ENCODE measurements at places on chromosomes 7 and 10.

GRCh38 chr7:54987772-54988171 is 31.0 kb upstream of the EGFR start:
- no peak for DNase-seq

GRCh38 chr10:89371079-89371478 is 6.8 kb upstream of the IFIT1B start:
- no peak for DNase-seq

DNA sequence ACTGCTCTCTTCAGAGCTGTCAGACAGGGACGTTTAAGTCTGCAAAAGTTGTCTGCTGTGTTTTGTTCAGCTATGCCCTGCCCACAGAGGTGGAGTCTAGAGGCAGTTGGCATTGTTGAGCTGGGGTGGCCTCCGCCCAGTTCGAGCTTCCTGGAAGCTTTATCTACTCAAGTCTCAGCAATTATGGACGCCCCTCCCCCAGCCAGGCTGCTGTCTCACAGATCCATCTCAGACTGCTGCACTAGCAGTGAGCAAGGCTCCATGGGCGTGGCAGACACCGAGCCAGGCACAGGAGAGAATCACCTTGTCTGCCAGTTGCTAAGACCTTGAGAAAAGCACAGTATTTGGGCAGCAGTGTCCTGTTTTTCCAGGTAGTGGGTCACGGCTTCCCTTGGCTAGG is 98.1 kb downstream of the SDHAF3 start:
- DNase-seq, result no peak

- no peak for DNase-seq
These were observed 509.0 kb downstream of the GATA3 start for GRCh38 chr10:8563478-8563877.

DNA sequence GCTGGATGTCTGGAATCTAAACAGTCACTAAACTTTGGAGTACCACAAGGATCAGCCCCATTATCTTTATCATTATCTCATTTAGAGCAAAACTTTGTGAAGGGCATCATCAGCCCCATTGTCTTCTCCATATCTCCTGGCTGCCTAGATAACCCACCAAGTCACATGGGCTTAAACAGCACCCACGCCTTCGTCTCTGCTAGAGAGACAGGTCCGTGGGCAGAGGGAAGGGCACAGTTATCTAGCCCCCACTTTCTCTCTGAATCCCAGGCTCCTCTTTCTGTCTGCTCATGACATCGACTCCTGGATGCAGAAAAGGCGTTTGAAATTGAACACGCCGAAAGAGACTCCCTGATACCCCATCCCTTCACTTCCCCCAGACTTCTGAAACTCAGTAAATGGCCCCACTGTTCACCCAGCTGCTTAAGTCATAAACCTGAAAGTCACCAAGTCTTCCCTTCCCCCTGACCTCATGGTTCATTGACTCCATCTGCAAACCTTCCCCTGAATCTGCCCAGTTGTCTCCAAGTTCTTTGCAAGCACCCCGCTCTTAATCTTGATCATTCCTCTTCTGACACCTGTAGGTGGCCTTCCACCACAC is 20.9 kb upstream of the PARD3 start:
- no peak for DNase-seq

- DNase-seq, result no peak
These were observed 28.0 kb upstream of the TNS3 start for GRCh38 chr7:47609803-47610452.

GRCh38 chr7:156667110-156667426 is 26.5 kb downstream of the RNF32 start:
- no peak for DNase-seq

All from activated CD4-positive, CD25-positive, alpha-beta regulatory T cell treated with anti-CD3 and anti-CD28 coated beads, Interleukin-2, amount 50 U/mL, for 72 hours (primary cell).